Left hindlimb (tissue), 1 donor: ENCODE measurements at places on chromosomes 7 and 10.
A peak's percentile ranks its signal among the peaks of the same experiment; 100 is the strongest.

- DNase-seq, result no peak
These were observed 44.2 kb downstream of the PRF1 start for GRCh38 chr10:70558295-70558694.

DNA sequence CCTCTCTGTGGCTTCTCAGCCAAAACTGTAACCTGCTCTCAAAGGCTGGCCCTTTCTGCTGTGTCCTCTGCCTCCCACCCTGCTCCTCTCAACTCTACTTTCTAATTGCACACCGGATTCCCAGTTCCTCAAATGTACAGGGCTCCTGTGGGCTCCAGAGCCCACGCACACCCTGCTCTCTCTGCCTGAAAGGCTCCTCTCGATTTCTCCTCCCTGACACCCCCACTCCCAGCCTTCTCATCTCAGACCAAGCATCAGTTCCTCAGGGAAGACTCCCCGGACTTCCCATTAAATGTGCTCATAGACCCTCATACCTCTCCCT lies 111.7 kb upstream of the STEAP1B start:
- DNase-seq, result no peak

DNA sequence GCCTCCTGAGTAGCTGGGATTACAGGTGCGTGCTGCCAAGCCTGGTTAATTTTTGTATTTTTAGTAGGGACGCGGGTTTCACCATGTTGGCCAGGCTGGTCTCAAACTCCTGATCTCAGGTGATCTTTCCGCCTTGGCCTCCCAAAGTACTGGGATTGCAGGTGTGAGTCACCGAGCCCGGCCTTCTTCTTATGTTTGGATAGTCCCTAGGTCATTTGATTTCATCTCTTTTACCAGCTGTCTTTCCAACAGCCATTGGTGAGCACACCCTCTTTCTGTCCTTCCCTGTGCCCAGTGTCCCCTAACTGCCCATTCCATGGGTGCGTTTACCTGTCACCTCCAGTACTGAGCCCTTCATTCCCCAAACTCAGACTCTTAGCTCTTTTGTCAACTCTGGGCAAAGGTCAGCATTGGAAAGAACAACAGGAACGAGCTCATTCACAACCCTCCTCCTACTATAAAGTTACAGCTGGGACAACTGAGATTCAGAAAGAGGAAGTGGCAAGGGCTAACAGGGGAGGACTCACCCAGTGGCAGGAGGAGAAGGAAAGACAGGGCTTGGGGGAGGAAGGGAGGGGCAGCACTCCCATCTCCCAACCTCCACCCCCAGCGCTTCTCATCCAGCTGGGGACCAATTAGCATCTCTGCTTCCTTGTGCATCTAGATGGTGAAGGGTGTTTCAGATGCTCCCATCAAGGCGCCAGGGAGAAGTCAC lies 5.6 kb downstream of the SSC4D start:
- DNase-seq, result no peak

GRCh38 chr10:66786709-66787108 lies 139.1 kb upstream of the LRRTM3 start:
- no peak for DNase-seq

GRCh38 chr10:66747451-66747850 lies 178.4 kb upstream of the LRRTM3 start:
- DNase-seq, result no peak

- no peak for DNase-seq
These were observed 81.1 kb upstream of the GTF2IRD1 start for GRCh38 chr7:74372511-74373111.

DNA sequence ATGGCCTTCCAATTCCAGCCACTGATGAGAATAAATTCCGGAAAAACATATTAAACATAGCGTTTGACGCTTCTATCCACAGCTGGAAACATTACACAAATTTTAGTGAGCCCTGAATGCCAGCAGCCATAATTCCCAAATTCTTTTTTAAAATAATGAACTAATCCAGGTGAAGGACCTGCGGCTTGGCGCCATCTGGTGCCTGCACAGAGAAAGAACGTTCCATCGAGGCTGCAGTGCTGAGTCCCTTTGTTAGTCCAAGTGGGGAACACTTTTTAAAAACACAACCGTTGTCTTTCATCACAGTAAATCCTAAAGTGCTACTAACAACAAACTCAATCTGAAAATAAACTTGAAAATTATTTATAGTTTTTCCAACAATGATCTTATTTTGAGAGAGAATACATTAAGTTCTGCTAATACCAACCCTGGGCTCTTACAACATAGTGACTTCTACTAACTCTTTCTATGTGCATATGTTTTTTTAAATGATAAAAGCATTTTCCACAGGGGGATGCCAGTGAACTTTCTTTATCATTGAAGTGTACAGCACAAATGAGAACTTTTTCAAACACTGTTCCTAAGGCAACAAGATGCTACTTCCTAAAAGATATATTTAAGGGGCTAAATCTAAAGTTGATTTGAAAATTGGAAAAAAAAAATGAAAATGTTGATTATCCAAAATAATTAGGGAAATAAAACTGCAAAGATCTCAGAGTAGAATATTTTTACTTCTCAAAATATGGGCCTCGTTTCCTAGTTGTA lies 166.9 kb upstream of the RNF32 start:
- DNase-seq, result no peak

DNA sequence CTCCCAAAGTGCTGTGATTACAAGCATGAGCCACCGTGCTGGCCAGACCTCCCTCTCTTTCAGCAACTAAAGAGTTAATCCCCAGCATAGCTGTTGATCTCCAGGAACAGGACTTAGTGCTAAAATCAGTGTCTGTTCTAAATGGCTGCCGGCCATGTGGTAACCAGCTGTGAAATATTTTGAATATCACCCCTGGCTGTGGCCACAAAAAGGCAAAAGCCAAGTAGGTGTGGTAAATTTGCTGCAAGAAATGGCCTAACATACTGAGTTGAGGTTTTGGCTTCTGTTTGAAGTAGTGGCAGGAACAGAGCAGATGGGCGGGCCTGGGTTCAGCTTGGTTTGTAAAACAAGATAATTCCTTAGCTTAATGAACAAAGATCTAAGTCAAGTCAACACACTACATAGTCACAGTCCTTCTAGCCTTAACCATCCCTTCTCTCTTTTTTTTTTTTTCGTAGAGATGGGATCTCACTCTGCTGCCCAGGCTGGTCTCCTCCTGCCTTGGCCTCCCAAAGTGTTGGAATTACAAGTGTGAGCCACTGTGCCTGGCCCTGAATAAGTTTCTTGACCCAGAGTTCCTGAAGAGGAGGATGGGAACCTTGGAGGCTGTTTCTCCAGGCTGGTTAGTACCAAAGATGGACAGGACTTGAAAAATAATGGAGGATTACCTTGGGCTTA lies 22.7 kb upstream of the AGFG2 start:
- DNase-seq, result peak; percentile 74

- no peak for DNase-seq
These were observed 53.8 kb downstream of the MCMBP start for GRCh38 chr10:119818889-119819270.

DNA sequence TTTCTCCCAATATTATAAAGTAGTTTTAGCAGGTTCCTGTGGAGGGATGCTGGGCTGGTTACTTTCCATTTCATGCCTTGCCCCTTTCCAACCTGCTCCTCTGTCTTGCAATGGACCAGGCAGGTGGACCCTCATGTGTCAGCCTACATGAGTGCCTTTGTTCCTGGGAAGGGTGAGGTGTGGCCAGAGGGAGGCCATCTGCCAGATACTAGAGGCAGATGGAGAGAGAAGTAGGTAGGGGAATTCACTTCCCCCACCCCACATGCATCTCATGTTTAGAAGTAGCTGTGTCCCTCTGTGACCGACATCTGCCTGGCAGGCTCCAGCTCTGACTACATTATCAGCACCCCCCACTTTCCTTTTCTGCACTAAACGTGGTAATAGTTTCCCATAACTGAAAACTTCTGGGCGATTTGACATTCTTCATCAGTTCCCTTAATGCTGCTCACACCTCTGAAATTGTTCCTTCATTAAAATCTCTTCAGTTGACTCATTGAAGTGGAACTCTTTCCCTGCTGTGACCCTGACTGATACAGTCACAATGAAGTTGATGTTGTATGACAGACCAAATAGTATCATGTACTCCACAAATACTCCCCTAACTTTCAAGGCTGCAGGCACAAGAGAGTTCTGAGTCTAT lies 396.3 kb upstream of the FZD8 start:
- no peak for DNase-seq

DNA sequence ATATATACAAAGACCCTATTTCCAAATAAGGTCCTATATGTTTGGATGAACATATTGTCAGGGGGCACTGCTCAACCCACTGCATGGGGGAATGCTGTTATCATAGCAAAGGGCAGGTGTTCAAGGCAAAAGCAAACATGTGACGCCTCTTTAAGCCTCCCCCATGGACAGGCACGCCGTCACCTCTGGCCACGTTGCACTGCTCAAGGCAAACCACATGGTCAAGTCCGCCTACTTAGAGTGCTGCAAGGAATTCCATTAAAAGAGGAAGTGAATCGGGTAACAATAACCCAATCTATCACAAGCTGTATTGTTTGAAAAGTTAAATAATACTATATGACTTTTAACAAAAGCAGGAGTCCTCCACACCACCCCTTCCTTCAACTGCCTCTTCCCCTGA lies 8.8 kb upstream of the CALD1 start:
- DNase-seq, result no peak

- DNase-seq, result no peak
These were observed 131.6 kb downstream of the GPR158 start for GRCh38 chr10:25306386-25306785.

GRCh38 chr10:101710059-101710695 lies 15.2 kb upstream of the FBXW4 start:
- no peak for DNase-seq

GRCh38 chr7:41758321-41758720 lies 55.4 kb upstream of the INHBA start:
- no peak for DNase-seq

GRCh38 chr7:64098-64915 lies 128.1 kb upstream of the FAM20C start:
- DNase-seq, result peak; percentile 77

DNA sequence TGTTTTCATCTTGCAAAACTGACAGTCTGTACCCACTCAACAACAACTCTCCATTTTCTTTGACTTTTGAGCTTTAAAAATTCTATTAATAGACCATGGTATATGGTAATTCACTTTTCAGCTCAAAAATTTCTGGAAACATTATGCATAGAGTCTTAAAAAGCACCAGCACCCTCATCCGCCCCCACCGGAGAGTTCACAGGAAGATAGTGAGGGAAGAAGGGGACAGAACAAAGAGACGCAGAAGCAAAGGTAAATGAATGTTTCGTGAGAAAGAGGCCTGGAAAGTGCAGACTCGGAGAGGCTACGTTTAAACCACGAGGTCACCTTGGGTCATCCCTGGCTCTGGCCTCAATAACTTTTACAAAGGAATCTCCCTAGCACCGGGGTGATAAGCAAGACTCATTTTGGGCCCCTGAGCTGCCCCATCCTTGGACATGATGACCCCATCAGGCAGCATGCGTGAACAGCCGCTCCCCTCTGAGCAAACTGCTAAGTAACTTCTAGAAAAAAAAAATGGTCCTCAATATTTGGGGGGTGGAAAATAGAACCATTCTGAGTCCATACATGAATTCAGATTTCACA lies 96.3 kb downstream of the CPXM2 start:
- DNase-seq, result no peak

DNA sequence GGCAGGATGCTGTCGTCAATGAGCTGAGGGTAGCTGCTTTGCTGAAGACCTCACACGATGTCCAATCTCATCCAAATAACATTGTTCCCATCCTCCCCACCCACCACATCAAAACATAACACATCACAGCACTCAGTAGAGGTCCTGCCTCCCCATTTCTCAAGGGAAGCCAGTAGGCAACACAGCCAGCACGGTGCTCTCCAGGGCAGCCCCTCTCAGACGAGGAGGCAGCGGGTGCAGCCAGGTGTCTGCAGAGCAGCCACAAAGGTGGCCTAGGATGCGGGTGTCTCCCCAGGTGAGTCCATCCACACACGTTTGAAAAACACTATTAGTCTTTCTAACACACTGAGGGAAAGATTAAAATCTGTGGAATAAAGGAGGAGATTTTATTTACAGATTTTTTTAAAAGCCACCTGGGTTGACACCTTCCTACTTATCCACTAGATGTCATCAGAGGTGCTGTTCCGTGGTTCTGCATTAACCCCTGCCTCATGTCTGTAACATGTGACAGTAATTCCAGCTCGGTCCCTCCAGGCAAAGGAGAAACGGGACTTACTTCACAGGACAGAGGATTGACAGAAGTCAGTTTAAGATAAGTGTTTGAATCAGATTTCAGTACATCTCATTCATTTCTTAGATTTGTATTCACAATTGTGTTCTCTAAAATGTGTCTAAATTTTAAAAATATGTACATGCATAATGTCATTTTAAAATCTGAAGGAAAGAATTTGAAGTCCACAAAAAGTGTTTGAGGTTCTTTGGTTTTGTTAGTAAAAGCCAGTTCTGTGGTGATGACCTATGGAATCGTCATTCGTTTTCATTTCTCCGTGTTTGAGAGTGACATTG lies 68.0 kb downstream of the LANCL2 start:
- DNase-seq, result no peak

DNA sequence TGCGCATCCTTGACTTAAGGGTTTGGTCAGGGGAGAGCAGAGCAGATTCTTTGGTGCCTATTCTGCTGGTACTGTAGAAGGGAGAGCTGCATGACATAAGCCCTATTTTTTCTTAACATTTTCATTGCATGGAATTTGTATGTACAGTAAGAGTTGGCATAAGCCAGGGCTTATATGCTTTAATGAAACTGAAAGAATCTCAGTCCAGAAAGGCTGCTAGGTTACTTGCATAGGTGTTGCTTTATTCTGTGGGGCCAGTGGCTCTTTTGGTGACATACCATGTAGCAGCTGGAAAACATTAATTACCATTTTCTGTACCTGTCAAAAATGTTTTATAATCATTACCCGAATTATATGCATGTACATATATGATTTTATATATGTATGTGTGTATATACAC lies 152.1 kb downstream of the LYZL1 start:
- no peak for DNase-seq

DNA sequence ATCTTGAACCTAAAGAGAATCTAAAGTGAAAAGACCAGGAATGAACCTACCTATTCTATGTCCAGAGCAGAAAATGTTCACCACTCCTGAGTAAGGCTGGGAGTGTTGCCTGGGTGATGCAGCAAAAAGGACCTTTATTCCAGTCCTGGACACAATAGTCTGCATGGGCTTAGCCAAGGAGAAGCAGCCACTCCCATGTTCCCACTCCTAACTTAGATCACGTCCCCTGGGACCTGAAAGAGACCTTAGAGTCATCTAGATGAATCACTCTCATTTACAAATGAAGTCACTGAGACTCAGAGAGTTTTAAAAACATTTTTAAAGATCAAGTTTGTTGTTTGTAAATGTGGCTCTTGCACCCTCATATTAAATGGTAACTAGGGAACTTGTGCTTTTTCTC lies 763.4 kb downstream of the KCNMA1 start:
- DNase-seq, result no peak

- no peak for DNase-seq
These were observed 57.7 kb upstream of the ZNRF2 start for GRCh38 chr7:30226614-30227268.

GRCh38 chr10:101256387-101256786 lies 27.1 kb upstream of the LBX1 start:
- DNase-seq, result no peak
